Fibroblast of the aortic adventitia (primary cell): ENCODE measurements at places on chromosomes 6 and 20.

GRCh38 chr20:52941808-52942207, 30.4 kb upstream of the TSHZ2 start:
- DNase-seq: no peak

GRCh38 chr6:12967686-12968085, 251.1 kb downstream of the PHACTR1 start:
- DNase-seq: peak; percentile 65

DNA sequence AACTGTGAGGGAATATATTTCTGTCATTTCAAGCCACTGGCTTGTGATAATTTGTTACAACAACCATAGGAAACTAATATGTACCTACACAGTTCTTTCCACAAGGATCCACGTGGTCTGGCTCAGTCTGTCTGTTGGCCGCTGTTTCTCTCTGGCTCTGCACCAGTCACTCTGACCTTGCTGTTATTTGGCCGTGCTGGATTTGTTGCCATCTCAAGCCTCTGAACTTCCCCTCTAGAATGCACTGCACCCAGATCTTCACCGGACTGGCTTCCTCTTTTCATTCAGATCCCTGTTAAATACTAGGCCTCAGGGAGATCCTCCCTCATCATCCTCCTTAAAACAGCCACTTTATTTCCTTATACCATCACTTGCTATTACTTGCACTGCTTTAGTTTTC, 446.8 kb downstream of the TFAP2B start:
- DNase-seq: no peak

DNA sequence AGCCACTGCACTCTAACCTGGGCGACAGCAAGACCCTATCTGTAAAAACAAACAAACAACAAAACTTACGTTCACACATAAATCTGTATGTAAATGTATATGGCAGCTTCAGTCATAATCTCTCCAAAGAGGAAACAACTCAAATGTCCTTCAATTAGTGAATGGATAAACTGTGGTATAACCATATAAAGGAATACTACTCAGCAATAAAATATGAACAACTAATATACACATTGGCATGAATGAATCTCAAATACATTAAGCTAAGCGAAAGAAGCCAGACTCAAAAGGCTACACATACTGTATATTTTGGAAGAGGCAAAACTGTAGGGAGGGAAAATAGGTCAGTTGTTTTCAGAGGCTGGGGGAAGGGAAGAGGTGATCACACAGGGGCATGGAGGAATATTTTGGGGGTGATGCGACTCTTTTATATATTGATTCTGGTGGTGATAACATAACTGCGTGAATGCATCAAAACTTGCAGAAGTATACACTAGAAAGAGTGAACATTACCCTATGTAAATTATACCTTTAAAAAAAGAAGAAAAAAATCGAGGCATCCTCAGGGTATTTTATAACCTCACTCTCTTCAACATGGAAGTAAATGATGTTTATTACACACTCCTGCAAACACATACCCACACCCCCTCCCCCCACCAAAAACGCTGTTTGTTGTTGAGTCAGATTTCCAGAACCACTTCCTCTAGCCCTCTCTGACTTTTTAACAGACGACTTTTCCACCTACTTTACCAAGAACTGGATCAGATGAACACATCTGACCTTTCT, 115.2 kb upstream of the RNF24 start:
- peak; percentile 46 for DNase-seq

DNA sequence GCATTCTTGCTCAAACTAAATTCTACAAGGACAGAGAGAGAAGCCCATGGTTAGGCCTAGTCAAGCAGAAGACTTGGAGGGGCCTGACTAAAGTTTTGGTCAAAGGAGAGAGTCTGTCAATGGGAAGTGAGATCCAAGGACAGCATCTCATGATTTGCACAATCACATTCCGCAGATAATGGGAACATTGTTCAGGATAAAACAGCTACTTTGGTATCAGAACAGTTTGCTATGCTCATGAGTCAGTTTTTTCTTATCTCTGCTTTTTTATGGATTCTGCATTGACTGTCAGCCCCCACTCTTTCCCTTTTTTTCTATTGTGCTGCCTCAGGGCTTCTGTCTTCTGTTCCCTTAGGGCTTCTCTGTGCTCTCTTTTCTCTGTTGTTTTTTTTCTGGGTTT, 28.6 kb downstream of the AKAP7 start:
- peak; percentile 87 for DNase-seq

DNA sequence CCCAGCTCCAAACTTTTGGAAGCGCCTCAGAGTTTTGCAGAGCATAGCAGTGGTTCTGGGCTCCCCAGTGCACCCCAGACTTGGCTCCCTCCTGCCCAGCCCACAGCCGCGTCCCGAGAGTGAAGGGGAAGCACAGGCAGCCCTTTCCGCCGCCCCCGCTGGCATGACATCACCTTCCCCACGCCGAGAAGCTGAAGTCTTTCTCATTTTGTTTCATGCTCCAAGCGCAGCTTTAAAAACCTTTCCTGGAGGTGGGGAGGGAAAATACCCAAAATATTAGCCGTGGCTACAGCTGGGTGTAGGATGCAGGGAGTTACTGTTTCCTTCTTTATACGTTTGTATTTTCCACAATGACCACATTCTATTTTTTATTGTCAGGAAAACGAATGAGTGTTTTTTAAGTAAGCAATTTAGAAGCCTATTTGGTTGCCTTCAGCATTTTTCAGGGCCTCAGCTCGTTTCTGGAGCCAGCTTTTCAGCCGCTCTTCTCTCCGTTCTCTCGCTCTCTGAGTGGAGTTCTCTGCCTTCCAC, 72.9 kb downstream of the SNX5 start:
- DNase-seq: peak; percentile 60
